CD4-positive, CD25-positive, alpha-beta regulatory T cell (primary cell): ENCODE measurements at places on chromosomes 3 and 15. TPM values are rescaled to one million over a fixed set of nuclear protein-coding genes. Genes with fewer than 3 reads are reported as not detected.

Gene GOLGA6A
- 0.20 TPM for total RNA-seq

Gene EEF1AKMT4
- 0.84 TPM for total RNA-seq

Gene SLCO3A1
- 63.7 TPM for total RNA-seq

Gene TMEM266
- total RNA-seq, result 0.25 TPM

Gene CSPG5
- total RNA-seq, result not detected

Gene CPN2
- total RNA-seq, result not detected

Gene CXCR6
- total RNA-seq, result 23.7 TPM

Gene CCDC80
- not detected for total RNA-seq

Gene COL8A1
- not detected for total RNA-seq

Gene SLC24A5
- total RNA-seq, result not detected

Gene RSRC1
- total RNA-seq, result 30.1 TPM

Gene QARS1
- total RNA-seq, result 224 TPM

Gene TMED3
- 15.5 TPM for total RNA-seq

Gene CTDSPL
- total RNA-seq, result 1.7 TPM

Gene EAF2
- total RNA-seq, result 5.7 TPM

Gene MKRN3
- total RNA-seq, result 2.8 TPM

Gene TRH
- not detected for total RNA-seq

Gene DPPA2
- total RNA-seq, result not detected

Gene RYR3
- total RNA-seq, result 0.05 TPM

Gene HYKK
- total RNA-seq, result 1.6 TPM

Gene GUCA1C
- total RNA-seq, result not detected

Gene EIF2B5
- total RNA-seq, result 51.0 TPM

Gene SNRPN
- 92.9 TPM for total RNA-seq

Gene GOLGA6B
- total RNA-seq, result not detected

Gene DHFR2
- 2.9 TPM for total RNA-seq

Gene ARL14
- not detected for total RNA-seq

Gene LXN
- total RNA-seq, result 6.6 TPM

Gene ACP3
- total RNA-seq, result not detected

Gene UNC45A
- 48.3 TPM for total RNA-seq

Gene INO80
- total RNA-seq, result 36.1 TPM

Gene VILL
- 24.0 TPM for total RNA-seq

Gene FAM219B
- 79.7 TPM for total RNA-seq

Gene PYGO1
- total RNA-seq, result not detected

Gene SERINC4
- not detected for total RNA-seq

Gene SLC6A1
- total RNA-seq, result not detected

Gene MCF2L2
- 20.7 TPM for total RNA-seq

Gene CNTN4
- total RNA-seq, result not detected

Gene ARHGAP11A
- 20.3 TPM for total RNA-seq

Gene BBS4
- 16.1 TPM for total RNA-seq
